ENCODE measurements at places on chromosomes 13 and 19.

DNA sequence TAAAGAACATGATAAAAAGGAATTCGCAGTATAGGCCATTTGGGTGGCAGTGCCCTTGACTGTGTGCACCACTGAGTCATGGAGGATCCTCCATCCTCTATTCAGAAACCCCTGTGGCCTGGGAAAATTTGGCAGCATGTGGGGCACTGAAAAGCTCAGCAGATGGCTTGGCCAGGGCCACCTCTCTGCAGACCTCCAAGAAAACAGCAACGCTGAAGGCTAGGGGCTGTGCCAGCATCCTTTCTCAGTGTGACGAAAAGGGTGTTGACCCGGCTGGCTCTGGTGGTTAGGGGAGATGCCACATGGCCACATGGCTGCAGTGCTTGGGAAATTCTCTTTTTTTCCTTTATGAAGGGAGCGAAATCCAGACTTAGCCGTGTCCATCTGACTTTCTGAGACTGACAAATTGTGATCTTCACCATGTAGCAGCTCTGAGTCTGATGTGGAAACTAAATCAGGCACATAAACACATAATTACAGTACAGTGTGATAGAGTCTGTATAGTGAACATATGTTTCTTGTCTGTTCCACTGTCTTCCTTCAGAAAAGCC is 178.0 kb downstream of the KCTD12 start:
- DNase-seq: no peak

GRCh38 chr13:108741930-108742329 is 112.5 kb downstream of the MYO16 start:
- DNase-seq: no peak

GRCh38 chr19:38033658-38034491 is 126.9 kb downstream of the SIPA1L3 start:
- no peak for DNase-seq

GRCh38 chr19:13795595-13796300 is 505 bp downstream of the ZSWIM4 start:
- no peak for DNase-seq

DNA sequence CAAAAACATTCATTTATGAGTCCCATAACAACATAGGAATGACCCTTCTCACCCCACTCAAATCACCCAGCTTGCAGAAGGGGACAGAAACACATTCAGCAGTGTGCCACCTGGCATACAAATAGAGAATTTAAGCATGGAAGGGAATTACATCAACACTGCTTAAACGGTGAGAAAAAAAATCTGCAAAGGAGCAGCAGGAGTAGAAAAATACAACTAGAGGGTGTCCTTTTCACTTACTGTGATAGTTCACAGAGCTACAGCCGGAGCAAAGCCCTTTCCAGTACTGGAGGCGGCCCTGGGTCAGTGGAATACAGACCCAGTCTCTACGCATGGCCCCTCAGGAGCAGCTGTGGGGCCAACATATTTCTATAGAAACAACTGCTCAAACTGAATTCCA is 764.3 kb upstream of the ARGLU1 start:
- DNase-seq: no peak

DNA sequence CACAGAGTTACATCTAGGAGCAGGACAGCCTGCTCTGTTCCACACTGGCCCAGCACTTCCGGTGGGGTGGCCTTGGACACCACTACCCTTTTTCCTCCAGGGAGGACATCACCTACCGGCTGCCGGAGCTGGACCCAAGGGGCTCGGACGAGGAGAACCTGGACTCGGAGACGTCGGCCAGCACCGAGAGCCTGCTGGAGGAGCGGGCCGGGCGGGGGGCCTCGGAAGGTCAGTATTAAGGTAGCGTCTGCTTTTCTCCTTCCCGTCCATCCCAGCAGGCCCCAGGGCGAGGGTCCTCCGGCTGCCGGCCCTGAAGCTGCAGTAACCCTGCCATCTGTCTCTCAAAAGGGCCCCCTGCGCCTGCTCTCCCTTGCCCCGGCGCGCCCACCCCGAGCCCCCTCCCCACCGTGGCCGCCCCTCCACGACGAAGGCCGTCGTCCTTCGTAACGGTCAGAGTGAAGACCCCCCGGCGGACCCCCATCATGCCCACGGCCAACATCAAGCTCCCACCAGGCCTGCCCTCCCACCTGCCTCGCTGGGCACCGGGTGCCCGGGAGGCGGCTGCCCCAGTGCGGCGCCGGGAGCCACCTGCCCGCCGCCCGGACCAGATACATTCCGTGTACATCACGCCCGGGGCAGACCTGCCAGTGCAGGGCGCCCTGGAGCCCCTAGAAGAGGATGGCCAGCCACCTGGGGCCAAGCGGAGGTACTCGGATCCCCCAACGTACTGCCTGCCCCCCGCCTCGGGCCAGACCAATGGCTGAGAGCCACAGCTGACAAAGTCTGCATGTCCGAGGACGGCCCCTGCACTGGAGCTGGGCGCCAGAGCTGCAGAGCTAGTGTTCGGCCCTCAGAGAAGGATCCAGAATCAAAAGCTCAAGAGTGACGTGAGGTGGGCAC is 3.4 kb upstream of the USE1 start:
- no peak for DNase-seq

DNA sequence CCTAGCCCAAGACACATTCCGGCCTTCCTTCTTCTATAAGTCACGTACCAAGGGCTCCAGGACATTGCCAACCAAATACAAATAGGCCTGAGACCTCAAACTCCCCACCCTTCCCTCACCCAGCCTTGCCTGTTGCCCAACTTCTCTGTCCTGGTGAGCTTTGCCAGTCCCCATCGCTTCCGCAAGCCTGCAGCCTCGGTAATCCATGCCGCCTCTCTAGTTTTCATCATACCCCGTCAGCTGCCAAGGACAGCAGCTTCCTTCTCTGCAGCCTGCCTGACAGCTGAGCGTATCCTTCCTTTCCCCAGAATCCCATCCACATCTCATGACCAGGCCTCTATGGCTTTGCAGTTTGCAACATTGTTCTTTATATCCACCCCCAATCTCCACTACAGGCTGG is 36.6 kb upstream of the POMP start:
- DNase-seq: no peak

- DNase-seq: no peak
Observed at GRCh38 chr19:30498707-30499106, 126.5 kb downstream of the ZNF536 start.

- no peak for DNase-seq
Observed at GRCh38 chr19:55597501-55597921, 1.8 kb downstream of the FIZ1 start.

- no peak for DNase-seq
Observed at GRCh38 chr19:30669329-30670010, 297.3 kb downstream of the ZNF536 start.

GRCh38 chr13:103694471-103694870 is 628.3 kb upstream of the SLC10A2 start:
- no peak for DNase-seq

GRCh38 chr13:19670147-19670546 is 36.7 kb downstream of the MPHOSPH8 start:
- no peak for DNase-seq

DNA sequence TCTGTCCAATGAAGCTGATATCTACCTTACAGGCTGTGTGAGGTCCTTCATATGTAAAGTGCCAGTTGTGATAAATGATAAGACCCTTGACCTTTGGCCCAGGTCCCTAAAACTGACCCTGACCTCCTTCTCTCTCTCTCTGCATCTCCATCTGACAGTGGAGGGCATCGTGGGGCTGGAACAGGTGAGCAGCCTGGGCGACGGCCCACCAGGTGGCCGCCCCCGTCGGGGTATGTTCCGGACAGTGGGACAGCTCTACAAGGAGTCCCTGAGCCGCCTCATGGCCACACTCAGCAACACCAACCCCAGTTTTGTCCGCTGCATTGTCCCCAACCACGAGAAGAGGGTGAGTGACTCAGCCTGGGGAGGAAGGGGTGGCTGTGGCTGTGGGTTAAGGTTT is 53.7 kb downstream of the MYH14 start:
- DNase-seq: no peak

GRCh38 chr13:28429685-28430290 is 65.1 kb downstream of the FLT1 start:
- no peak for DNase-seq

- peak; percentile 98 for DNase-seq
Observed at GRCh38 chr13:36536546-36536945, 104.3 kb downstream of the CCNA1 start.

DNA sequence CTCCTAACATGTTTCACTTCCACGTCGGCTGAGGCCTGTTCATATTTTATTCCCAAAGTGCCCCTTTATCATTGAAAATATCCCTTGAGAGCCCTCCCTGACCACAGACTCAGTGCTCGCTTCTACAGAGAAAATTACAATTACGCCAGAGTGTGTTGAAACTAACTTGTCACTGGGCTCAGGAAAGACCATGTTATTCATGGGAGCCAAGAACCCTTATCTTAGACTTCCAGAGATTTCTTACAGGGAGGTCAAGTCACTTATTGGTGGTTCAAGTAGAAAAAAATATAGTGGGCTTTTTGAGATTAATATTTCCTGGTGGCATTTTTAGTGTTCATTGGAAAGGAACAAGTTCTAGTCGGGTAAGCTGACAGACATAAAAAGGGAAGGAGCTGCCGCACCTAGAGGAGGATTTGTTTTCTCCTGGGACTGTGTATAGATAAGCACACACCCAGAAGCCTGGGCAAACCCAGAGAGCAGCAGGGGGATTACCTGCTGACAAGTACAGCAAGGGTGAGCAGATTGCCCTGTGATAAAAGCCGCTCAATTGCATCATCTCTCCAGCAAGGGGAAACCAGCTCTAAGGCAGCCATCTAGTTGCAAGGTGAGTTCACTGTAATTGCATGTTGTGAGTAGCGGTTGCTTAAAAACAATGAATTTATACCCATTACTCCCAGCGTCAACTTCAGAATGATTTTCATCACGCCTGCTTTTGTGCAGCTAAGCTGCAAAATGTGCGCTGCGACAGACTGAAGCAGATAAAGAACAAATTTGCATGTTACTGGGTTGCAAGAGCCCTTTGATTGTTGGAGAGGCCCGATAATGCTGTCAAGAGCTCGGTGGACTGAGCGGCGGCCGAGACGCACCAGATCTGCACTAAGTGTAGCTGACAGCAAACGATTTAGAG is 46.2 kb downstream of the DCT start:
- DNase-seq: no peak

- no peak for DNase-seq
Observed at GRCh38 chr19:23823952-23824389, 65.3 kb upstream of the ZNF681 start.

DNA sequence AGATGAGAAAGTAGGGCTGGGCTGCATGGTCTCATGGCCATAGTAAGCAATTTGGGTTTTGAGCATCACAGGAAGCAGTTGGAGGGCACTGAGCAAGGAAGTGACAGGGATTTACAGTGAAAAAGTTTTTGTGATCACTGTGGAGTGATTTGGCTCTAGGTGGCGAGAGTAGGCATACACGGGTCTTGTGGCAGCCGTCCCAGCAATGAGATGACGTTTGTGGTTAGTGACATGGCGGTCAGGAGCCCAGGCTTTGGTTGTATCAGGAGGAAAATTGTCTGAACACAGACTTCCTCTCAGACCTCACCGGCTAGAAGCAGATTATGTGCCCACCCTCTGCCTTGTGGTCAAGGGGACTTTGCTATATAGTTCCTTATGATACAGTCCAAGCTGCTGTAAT is 3.3 kb downstream of the ZNF444 start:
- DNase-seq: no peak

GRCh38 chr13:23365652-23366051 is 67.8 kb downstream of the SACS start:
- DNase-seq: no peak

GRCh38 chr13:31998131-31998530 is 33.4 kb upstream of the FRY start:
- no peak for DNase-seq

DNA sequence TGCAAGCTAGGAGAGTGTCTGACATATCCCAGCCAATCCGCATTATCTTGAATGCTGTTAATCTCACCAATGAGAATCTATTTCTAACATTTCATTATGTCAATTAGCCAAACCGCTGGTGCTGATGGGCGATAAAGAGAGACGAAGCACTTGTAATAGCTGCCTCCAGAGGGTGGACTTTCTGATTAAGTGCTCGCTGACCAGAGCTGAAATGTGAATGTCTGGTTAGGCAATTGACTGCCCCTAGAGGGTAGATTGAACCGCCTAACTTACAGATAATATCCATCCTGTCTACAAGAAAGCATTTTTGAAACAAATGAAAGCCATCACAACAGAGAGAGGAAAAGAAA is 552 bp upstream of the GRWD1 start:
- DNase-seq: peak; percentile 77

- DNase-seq: no peak
Observed at GRCh38 chr13:30464496-30465342, 1.0 kb downstream of the HMGB1 start.

DNA sequence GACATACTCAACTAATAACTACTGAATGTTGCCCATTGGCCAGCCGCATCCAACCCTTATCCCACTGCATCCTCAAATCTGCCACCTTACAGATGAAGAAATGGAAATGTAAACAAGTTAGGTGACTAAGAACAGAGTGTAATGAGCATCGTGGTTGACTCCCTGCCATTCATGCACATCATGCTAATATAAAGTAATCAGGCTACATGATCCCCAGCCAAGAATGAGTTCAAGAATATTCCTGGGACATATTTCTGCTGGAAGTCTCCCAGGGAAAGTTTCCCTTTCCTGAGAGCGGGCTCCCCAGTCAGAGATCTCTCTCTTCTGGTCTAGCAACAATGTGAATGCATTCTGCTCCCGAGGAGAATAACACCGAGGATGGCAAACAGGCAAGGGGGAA is 55.9 kb upstream of the SERP2 start:
- DNase-seq: no peak

DNA sequence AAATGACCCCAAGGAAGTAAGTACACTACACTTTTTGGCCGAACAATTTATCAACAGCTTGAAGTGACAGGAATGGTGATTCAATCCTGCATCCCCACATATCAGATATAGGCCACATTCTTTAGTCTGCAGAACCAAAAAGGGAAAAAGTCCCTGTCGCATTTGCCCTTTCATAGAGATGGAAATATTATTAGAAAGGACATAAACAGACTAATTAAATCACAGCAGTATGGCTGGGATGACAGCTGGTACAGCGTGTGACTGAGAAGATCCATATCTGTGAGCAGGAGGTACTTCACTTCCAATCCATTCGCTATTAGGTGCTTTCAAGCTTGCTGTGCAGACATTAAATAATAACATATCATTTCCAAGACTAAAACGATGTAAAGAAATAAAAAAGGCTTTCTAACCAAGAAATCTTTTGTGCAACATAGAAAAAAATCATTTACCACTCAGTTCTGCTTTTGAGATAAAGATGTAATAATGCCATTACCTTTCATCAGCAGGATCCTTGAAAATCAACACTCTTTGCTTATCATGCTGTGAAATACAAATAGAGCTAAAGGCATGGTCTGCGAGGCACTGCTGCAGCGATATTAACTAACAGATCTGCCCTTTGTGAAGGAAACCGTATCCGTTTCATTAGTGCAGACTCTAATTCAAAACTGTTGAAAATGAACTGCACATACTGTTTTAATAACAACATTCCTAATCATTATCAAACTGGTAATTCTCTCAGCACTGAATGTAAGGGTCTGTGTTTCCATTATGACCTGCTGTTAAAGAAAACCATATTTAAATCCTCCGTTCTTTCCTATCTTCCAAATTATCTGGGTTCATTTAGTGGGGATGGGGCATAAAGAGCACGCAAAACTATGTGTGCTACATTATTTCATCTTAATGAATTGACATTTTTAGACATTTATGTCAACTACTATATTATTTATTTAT is 245.6 kb downstream of the DACH1 start:
- peak; percentile 82 for DNase-seq
